ENCODE measurements at places on chromosomes 6 and 20. TPM values are rescaled to one million over a fixed set of nuclear protein-coding genes. Genes with fewer than 3 reads are reported as not detected.

JPH2 gene
- 0.75 TPM for polyA plus RNA-seq

BEND3 gene
- 1.0 TPM for polyA plus RNA-seq

B3GAT2 gene
- polyA plus RNA-seq, result 0.02 TPM

DNA sequence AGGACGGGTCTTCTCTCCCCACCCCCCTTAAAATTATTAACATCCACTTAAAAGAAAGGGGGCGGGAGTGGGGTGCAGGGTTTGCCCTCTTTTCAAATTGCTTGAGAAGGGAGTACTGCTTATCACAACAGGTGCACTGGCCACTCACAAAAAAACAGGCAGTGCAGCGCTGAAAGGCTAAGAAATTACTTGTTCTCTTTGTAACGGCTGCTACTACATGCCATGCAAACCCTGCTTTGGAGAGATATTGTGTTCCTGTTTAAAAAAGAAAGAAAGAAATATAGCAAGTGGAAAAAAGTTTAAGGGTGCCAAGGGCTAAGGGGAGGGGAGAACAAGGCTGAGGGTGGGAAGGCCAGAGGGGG is 312.7 kb upstream of the JARID2 start:
- DNase-seq, result no peak

DNA sequence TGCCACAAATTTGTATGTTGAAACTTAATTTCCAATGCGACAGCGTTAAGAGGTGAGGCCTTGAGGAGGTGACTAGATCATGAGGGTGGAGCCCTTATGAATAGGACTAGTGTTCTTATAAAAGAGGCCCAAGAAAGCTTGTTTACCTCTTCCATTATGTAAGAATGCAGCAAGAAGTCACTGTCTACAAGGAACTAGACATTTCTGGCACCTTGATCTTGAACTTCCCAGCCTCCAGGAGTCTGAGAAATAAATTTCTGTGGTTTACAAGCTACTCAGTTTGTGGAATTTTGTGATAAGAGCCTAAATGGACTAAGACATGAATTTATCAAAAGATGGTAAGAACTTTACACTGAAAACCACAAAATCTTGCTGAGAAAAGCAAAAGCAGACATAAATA is 173.6 kb upstream of the SGK1 start:
- DNase-seq, result no peak

DNA sequence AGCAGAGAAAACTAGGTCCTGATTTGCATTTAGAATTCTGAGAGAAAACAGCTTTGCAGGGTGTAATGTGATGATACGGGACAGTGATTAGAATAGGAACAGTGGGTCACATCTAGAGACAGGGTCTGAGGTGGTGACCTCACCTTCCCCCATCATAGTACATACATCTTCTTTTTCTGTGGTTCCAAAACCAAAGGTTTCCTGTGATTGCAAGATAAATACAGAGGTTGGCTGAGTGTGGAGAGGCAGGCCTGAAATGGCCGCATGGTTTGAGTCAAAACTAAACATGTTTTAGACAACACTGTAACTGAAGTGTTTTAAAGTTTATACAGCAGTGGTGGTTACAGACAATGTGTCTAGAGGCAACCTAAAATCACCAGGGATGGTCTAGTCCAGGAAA is 10.4 kb upstream of the NT5DC1 start:
- no peak for DNase-seq

DNA sequence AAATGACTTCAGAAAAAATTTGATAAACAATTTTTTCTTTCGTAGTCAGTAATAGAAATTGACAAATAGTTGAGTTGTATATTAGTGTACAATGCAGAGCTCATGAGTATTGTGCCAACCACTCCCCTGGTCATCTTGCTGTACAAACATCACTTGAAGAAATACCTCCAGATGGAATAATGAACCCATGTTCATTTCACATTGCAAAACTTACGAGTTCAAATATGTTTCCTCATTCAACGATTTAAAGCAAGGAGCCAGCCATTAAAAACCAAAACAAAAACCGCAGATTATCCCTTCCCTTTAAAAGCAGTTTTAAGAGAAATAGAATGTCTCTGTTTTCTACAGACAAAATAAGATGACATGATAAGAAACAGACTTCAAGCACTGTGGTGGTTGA is 62.5 kb downstream of the RALGAPA2 start:
- no peak for DNase-seq

- DNase-seq, result peak; percentile 56
These were observed 12.4 kb downstream of the B4GALT5 start for GRCh38 chr20:49701241-49701790.

DNA sequence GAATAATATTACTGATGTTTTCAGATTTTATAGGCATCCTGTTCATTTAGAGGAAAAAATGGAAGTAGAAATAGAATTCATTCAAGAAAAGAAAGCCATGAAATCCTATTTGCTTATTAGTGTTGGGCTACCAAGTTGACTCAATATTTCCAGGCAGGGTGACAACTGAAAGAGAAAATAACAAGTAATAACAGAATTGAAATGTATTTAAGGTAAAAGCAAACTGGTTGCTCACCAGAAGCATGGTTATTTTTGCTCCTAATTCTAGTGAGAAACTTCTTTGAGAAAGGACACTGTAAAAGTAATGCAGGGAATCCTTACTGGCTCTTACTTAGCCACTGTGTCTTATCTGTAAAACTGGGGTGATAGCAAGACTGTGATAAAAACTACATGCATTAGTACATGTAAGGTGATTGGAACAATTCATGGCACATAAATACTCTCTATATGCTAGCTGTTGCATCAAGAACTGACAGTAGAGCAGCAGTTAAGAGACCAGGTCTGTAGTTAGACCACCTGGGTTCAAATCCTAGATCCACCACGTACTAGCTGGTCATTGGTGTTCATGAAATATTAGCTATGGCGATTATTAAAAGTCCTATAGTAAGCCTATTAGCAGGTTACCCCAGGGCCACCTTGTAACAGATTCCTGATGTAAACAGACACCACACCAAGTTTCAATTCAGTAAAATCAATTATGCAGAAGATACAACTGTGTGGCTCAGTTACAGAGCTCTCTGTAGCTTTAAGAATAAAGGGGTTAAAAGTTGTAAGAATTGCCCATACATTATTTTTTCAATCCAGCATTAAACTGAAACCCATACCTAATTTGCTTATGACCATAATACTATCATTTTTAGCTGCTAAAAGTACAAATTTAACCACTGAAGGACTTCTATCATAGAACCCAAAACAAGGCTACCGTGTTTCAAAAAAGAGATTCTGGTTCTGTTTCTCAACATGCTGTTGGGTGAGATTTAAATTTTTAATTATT is 159.2 kb upstream of the COL21A1 start:
- DNase-seq, result no peak

- no peak for DNase-seq
These were observed 3.6 kb downstream of the NT5E start for GRCh38 chr6:85453490-85453889.

- DNase-seq, result peak; percentile 1
These were observed 435.7 kb upstream of the FKBP1C start for GRCh38 chr6:62775427-62776022.

DNA sequence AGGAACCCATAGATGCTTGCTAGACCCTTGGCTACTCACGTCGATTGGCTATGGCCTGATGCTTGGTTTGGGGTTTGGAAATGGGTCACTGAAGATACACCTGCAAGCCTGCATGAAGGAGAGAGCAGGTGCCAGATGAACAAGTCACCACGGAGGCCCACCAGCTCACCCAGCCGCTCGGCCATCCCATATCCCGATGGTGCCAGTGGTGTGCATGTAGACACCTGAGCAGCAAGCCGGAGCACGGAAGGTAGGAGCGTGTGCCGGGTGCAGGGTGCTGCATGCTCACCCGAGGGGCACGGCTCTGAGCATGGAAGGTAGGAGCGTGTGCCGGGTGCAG is 35.9 kb downstream of the DACT2 start:
- no peak for DNase-seq

DNA sequence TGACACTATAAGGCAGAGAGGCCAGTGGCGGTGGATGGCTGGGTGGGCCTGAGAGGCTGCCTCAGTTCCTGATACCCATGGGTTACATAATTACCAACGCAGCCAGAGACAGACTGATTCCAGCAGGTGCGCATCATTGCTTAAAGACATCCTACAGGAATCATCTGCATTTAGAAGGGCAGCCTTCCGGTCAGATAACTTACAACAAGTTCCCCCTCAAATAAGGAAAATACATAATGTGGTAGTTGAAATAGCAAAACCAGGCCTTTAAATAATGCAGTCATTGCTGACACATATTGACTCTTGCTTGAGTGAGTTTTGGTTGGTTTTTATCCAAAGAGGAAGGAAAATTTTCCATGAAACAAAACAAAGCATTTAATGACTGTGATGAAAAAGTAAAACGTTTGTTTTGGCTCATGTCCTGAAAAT is 81.9 kb downstream of the SIM1 start:
- DNase-seq, result no peak

GRCh38 chr6:74100719-74101287 is 404.8 kb downstream of the CD109 start:
- no peak for DNase-seq

- DNase-seq, result no peak
These were observed 365.3 kb downstream of the RNF144B start for GRCh38 chr6:18752278-18753068.

DNA sequence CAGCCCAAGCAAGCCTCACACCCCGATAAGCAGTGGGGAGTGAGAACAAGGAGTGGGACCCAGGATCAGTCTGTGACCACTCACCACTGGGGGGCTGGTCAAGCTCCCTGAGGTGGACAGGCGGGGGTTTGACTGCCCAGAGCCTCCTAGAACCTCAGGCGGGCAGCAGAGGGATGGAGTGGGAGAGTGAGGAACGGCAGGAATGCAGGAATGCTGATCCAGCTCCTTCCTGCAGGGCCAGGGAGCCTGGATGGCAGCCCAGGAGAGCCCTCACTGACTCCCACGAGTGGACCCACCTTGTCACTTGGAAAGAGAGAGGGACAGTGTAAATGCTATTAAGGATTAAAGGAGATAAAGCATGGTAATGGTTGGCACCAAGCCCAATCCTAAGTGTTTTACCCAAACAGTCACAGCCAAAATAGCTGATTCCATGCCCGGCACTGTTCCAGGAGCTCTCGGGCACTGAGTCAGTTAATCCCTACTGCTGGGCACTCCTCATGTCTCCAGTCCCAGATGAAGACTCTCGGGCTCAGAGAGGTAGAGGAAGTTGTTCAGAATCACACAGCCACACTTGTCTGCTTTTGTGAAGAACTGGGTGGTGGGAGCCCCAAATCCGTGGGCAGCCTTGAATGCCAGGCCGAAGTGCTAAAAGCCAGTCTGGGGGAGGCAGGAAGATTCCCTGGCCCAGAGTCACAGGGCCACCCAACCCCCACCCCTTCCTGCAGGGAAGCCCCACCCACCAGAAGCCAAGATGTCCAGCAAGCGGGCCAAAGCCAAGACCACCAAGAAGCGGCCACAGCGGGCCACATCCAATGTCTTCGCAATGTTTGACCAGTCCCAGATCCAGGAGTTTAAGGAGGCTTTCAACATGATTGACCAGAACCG is 3.1 kb downstream of the MYL9 start:
- DNase-seq, result no peak

- DNase-seq, result no peak
These were observed 36.6 kb upstream of the HIVEP1 start for GRCh38 chr6:11975353-11975977.

GRCh38 chr6:110664933-110665332 is 150.3 kb downstream of the CDK19 start:
- no peak for DNase-seq

DNA sequence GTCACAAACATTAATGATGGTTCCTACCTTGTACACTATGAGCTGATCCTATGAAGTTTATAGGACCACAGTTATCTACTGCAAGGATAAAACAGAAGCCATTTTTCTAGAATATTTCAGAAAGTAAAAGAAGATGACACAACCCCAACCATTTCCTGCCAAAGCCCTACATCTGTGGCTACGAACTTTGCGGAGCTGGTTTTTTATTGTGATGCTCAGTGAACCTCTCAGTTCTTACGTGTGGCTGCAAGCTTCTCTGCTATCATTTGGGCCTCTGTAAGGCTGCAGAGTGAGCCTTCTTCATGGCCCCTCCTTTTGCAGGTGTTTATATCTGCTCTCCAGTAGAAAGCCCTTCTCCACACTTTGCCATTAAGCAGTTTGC is 17.8 kb upstream of the TAGAP start:
- DNase-seq, result no peak

- DNase-seq, result no peak
These were observed 22.3 kb downstream of the MDN1 start for GRCh38 chr6:89797317-89797716.
